ENCODE measurements at places on chromosomes 3 and 15. TPM values are rescaled to one million over a fixed set of nuclear protein-coding genes. Genes with fewer than 3 reads are reported as not detected.

DNA sequence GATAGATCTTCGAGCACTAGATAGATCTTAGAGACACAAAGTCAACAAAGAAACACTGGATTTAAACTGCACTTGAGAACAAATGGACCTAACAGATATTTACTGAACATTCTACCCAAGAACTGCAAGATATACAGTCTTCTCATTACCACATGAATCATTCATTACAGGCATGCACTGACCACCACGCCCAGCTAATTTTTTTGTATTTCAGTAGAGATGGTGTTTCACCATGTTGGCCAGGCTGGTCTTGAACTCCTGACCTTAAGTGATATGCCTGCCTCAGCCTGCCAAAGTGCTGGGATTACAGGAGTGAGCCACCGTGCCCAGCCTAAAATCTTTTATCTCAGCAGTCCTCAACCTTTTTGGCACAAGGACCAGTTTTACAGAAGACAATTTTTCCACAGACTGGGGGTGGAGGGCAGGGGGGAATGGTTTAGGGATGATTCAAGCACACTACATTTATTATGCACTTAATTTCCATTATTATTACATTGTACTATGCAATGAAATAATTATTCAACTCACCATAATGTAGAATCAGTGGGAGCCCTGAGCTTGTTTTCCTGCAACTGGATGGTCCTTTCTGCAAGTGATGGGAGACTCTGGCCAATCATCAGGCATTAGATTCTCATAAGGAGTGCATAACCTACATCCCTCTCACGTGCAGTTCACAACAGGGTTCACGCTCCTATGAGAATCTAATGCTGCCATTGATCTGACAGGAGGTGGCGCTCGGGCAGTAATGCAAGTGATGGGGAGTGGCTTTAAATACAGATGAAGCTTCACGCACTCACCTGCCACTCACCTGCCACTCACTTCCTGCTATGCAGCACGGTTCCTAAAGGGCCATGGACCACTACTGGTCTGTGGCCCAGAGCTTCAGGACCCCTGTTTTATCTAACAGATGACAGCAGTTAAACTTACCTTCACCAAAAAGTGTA is 21.7 kb downstream of the CSNK1G1 start:
- H3K4me1 ChIP-seq = peaks cover 20% of the 10 kb centered on the region
- H3K4me3 ChIP-seq = no peak overlapping the region
- H3K27me3 ChIP-seq = no peaks in the 10 kb centered on the region
- peaks cover 10% of the 10 kb centered on the region for H3K36me3 ChIP-seq
- DNase-seq = peak; percentile 31

GRCh38 chr3:155886915-155887314 is 16.5 kb downstream of the GMPS start:
- DNase-seq = no peak
- peaks cover 6% of the 10 kb centered on the region for H3K36me3 ChIP-seq
- H3K27ac ChIP-seq = no peak overlapping the region
- H3K4me3 ChIP-seq = no peak overlapping the region

DNA sequence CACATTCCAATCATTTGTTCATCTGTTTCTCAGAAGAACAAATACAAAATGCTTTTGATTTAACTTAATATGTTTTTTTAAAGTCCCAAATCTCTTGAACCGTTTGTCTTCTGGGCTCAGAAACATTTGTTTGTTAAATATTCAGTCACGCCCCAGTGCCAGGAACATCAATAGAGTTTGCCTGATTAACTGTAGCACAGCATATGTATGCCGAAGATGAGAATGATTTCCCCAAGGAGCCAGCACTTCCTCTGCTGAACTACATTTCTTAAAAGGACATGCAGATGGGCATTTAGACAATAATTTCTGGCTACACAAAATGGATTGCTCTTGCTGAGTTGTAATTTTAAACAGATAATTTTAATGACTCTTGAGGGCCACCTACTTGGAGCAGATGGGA is 191.6 kb upstream of the FAM3D start:
- no peaks in the 10 kb centered on the region for H3K4me1 ChIP-seq
- no peak for DNase-seq
- H3K36me3 ChIP-seq = no peaks in the 10 kb centered on the region
- no peak overlapping the region for H3K27ac ChIP-seq
- H3K4me3 ChIP-seq = no peak overlapping the region

RTP1 gene
- total RNA-seq = not detected

SEMA6D gene
- total RNA-seq = not detected

CDHR4 gene
- total RNA-seq = not detected
